Stimulated activated CD8-positive, alpha-beta memory T cell treated with anti-CD3 and anti-CD28 coated beads, Interleukin-4, amount 100 ng/mL, for 1 hour (primary cell): ENCODE measurements at places on chromosomes 2 and 18.

GRCh38 chr2:110881908-110882307 is 149.5 kb downstream of the ACOXL start:
- no peak for DNase-seq

DNA sequence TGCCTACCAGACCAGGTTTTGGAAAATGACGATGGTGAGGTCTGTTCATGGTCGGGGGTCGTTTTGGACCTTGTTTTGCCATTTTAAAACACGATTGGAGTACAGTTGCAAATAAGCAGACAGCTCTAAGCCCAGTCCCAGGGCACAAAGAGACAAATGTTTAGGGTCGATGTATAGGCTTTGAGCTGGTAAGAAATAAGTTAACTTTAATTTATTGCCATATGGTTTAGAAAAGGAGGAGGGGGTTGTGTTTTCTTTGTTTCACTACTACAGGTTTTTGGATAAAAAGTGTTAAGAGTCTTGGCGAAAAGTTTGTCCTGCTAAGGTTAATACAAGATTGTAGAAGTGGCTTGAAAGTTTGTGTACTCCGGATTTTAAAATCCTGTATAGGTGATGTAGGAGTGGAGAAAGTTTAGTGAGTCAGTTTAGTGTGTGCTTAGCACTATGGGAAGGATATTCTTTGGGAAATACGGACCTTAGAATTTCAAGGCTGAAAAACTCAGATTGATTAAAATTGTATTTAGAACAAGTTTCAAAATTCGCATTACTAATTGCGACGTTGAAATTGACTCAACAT is 1.3 kb downstream of the KCMF1 start:
- DNase-seq: no peak

DNA sequence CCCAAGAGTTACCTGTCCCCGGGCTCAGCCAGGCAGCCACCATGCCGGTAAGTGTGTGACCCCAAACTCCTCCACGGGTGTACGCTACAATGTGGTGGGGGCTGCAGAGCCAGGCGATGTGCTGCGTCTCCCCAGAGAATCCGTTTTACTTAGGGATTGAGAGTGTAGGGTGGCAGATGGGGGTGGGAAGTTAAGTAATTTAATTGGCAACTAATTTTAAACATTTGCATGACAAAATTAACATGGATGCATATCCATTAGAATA is 26.6 kb upstream of the RPL31 start:
- DNase-seq: no peak

DNA sequence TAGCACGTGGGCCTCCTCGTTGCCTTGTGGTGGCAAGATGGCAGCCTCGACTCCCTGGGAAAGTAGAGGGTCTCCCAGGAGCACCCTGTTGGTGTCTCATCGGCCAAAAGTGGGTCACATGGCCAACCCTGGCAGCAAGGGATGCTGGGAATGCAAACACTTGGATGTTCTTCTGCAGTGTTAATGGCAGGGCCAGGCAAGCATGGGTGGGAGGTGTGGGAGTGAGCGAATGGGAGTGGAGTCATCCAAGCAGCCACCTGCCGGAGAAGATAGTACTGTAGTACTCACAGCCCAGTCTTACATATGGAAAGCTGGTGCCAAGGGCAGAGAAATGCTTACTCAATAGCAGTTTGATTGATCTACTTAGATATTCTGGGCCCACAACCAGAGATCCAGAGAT is 122.2 kb downstream of the INHBB start:
- no peak for DNase-seq

GRCh38 chr2:147644491-147644890 is 200.3 kb upstream of the ACVR2A start:
- no peak for DNase-seq

GRCh38 chr2:205040323-205040722 is 495.0 kb downstream of the PARD3B start:
- DNase-seq: no peak

- no peak for DNase-seq
These were observed 397.6 kb downstream of the ZNF521 start for GRCh38 chr18:24954341-24954740.

DNA sequence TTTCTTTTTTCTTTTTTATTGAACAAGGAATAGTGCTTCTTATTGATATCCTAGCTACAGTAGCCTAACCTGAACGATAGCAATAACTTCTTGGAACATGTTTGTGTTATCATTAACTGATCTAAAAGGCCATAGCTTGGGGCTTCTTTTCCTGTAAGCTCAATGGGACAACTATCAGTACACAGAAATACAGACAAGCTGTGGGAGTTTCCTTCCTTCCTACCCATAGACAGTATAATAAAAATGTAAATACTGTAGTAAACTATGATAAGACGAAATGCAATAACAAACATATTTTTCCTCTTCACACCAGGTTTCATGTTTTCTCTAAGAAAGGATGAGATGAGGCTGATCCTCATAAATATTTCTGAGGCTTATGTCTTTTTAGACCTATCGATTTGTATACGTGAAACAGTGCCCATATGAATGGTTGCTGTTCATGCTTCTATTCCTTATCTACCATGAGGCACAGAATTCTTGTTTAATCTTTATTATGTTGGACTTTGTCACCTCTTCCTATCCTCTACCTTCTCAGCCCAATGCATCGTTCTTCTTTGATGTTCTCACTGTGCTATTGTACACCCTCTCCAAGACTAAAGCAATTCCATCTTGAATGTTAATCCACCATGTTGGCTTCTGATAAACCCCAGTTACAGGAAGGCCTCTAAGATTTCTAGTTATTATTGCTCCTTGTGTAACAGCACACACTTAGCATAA is 361.4 kb downstream of the DCC start:
- no peak for DNase-seq

DNA sequence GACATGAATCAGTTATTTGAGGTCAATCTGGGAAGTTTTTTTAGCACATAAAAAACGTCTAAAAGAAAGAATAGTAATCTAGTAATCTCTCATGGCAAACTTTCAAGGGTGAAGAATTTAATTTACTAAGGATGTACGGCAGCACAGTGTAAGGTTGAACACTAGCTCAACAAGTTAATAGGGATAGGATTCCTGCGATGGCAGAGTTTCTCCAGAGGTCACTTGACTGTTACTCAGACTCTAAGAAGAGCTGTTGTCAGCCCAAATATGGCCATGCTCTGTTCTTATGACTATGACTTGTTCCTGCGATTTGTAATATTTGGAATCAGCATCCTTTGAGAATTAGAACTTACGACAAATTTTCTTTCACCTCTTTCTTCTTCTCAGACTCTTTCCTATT is 553.3 kb upstream of the TNP1 start:
- no peak for DNase-seq

- DNase-seq: no peak
These were observed 11.2 kb downstream of the NABP1 start for GRCh38 chr2:191688934-191689695.

DNA sequence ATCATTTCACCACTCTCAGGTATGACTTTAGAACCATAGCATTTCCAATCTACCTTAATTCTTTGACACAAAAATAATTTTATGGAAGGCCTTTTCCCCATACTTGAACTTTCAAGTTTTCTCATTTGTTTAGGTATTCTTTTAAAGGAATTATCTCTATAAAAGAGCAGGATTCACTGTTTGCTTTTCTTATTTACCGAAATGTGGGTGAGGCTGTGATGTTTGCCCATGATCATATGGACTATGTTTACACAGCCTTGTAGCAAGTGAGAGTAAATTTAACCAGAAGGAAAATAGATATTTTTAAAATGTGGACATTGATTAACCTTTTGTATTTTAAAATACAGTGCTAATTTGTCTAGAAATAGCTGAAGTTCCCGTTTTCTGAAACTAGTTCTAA is 26.3 kb downstream of the CAB39 start:
- DNase-seq: no peak

GRCh38 chr2:201880579-201880978 is 74.2 kb downstream of the CDK15 start:
- no peak for DNase-seq

DNA sequence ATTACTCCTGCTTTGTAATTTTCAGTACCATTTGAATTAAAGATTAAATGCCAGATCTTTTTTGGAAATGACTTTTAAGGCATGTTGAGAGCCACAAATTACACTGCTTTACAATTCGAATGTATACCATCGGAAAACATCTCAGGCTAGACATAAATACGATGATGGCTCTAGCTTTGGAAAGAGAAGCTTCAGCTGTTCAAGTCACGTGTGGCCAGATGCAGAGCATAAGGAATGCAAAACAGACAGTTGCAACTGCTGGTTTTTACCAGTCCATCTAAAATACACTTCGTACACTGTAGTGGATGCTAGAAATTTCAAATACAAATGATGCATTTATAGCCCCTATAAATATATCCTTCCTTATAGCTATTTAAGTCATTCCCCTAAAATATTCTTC is 8.0 kb downstream of the ZNF516 start:
- DNase-seq: no peak

DNA sequence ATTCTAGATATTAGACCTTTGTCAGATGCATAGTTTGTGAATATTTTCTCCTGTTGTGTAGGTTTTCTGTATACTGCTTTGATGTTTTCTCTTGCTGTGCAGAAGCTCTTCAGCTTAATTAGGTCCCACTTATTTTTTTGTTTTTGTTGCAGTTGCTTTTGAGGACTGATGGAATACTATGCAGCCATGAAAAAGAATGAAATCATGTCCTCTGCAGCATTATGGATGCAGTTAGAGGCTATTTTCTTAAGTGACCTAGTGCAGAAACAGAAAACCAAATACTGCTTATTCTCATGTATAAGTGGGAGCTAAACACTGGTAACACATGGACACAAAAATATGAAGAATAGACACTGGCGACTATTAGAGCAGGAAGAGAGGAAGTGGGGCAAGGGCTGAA is 155.0 kb upstream of the HNMT start:
- DNase-seq: no peak

DNA sequence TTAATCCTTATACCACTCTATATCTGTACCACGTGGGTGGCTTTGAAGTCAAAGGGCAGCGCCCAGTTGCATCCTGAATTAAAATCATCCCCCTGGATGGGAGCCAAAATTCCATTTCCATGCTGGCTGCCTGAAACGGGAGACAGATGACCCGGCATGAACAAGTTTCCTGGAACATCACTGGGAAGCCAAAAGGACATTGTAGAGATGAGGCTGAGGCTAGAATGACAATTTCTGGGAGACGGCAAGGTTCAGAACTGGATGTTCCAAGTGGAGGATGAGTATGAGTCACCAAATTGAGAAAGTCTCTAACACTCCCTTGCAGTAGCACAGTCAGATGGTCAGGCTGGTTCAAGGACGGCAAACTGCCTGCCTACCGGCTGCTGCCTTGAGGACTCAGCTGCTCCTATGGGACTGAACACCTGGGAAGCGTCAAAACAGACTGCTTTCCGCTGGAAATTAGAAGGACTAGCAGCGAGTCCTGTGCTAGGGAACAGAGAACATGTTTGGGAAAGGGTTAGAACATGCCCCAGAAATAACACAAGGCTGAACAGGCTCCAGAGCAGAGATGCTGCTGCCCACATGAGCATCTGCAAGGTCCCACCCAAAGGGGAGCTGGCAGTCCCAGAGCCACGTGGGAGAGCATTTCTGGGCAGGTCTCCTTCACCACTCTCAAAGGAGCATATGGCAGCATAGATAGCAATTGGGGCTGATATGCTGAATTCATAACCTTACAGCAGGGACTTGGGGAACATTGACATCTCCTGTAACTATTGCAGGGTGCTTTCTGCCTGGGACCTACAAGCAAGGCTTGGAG is 32.0 kb downstream of the YPEL5 start:
- no peak for DNase-seq

DNA sequence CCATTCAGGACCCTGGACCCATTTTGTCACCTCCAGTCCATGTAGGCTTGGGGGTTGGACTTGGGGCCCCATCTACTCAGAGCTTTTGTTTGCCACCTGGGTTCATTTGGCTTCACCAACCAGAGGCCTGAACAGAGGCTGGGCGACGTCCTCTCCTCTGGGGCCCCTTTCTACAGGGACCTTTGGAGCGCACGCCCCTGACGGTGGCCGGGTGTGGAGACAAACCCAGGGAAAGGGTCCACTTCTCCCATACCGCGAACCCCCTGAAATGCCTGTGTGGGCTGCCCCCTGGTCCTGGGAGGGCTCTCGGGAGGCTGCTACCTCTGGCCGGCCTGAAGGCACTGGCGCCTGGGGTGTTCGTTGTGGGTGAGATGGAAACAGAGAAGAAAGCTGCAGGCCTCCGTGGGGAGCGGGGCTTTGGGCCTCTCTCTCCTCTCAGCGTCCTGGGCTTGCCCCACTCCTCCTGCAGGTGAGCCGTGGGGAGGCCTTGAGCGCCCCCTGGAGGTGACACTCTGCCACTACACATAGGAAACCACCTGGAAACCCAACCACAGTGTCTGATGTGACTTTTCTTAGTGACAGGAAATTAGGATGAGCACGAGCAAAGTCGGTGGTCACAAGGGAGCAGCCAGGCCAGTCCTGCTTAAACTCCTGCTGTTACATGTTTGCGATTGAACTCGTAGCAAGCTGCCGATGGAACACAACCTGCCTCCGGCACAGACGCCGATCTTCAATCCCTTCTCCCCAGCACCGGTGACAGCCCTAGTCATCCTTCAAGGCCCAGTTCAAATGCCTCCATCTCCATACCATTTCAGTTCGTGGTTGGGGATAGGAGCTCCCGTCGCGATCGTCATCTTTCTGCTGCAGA is 12.0 kb upstream of the NTSR2 start:
- no peak for DNase-seq

GRCh38 chr2:234025891-234026401 is 24.6 kb upstream of the SPP2 start:
- no peak for DNase-seq

- no peak for DNase-seq
These were observed 603.2 kb downstream of the TMEM182 start for GRCh38 chr2:103365071-103365470.

DNA sequence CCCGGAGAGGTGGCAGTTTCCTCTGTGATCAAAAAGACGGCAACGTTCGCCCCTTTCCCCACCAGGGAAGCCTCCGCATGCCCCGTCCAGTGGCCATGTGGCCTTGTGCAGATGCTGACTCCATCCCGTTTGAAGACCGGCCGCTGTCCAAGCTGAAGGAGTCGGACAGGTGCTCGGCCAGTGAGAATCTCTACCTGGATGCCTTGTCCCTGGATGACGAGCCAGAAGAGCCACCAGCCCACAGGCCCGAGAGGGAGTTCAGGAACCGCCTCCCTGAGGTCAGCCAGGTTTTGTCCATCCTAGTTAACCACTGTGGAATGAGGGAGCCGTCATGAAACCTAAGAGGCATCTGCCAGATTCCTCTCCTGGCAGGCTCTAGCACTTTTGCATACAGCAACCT is 113.6 kb downstream of the MTCL1 start:
- DNase-seq: no peak

GRCh38 chr2:171703574-171704347 is 16.5 kb downstream of the DYNC1I2 start:
- no peak for DNase-seq

DNA sequence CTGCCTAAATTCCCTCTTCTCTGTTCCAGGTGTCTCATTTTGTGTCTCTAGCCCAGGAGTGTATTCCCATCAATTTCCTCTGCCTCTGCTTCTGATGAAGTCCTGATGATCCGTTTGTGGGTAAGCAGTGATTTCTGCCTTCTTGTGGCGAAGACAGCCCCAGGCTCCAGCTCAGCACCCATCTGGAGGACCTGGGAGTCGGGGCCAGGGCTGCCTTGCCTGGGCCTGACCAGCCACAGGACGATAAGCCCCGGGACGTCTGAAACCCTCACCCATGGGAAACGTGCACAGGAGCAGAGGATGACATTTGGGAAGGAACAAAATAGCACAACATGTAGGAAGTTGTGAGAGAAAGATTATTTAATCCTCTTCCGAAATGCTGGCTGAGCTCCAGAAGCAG is 206.9 kb downstream of the FBXO15 start:
- no peak for DNase-seq

- DNase-seq: no peak
These were observed 52.6 kb downstream of the RHBDD1 start for GRCh38 chr2:226888378-226888965.
